ENCODE measurements at places on chromosomes 5 and 9.

GRCh38 chr5:132425009-132425937 is 55.8 kb downstream of the SLC22A5 start:
- DNase-seq: peak; percentile 84

DNA sequence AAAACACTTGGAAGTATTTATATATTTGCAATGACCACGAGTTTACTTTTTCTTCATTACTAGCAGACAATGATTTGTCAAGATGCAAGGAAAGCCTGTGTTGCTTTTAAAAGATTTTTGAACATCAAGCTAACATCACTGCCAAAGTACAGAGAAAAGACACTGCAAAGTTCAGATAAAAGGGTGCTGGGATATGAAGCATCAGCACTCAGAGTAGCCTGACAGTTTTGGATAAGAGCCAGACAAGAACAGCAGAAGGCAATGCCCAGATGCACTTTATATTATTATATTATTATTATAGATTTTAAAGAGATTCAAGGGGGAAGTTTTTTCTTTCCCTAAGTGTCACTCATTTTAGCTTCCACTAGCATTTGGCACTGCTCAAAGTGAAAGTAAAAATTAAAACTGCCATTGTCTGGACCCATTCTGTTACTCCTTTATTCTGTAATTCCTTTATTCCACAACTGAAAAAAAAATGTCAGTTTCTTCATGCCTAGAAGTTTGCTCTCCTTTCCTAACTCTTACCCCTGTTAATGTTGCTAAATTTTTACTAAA is 240.6 kb downstream of the EFNA5 start:
- DNase-seq: no peak

DNA sequence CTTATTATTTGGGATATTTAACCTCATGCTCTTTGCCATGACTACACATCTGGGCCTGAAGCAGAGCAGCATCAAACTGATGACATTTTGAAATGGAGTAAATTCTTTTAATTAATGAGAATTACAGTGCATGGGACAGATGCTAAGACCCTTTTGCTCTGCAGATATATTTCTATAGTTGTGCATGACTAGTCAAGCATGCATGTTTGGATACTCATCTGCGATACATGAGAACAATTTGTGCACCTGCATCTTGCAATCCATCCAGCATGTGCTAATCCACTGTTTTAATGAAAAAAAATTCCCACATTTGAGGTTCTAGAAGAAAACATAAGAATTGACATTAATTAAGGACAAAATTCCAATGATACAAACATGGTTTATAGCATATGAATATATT is 1047.6 kb upstream of the ACO1 start:
- DNase-seq: no peak

DNA sequence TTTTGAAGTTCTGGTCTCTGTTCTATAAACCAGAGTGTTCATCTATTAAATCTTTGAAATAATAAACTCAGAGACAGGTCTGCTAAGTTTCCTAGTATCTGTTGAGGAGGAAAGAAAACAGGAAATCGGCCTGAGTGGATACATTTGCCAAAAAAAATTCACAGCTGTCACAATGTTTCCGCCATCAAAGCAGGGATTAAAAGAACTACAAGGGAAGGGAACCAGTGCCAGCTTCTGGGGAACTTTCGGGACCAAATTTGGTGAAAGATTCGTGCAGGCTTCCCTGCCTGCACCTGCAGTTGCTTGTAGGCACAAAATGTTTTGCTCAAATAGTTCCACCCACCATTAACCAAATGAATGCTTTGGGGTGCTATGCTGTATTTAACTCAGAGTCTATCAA is 267.5 kb downstream of the MSX2 start:
- DNase-seq: no peak

DNA sequence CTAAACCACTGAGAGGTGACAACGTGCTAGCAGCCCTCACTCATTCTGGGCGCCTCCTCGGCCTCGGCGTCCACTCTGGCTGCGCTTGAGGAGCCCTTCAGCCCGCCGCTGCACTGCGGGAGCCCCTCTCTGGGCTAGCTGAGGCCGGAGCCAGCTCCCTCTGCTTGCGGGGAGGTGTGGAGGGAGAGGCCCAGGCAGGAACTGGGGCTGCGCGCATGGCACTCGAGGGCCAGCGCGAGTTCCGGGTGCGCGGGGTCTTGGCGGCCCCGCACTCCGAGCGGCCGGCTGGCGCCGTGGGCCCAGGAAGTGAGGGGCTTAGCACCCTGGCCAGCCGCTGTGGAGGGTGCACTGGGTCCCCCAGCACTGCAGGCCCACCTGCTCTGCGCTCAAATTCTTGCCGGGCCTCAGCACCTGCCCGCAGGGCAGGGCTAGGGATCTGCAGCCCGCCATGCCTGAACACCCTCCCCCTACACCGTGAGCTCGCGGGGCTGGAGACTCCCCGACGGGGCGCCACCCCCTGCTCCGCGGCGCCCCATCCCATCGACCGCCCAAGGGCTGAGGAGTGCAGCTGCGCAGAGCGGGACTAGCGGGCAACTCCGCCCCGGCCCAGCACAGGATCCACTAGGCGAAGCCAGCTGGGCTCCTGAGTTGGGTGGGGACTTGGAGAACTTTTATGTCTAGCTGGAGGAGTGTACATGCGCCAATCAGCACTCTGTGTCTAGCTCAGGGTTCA is 11.8 kb upstream of the UBE2D2 start:
- DNase-seq: no peak

DNA sequence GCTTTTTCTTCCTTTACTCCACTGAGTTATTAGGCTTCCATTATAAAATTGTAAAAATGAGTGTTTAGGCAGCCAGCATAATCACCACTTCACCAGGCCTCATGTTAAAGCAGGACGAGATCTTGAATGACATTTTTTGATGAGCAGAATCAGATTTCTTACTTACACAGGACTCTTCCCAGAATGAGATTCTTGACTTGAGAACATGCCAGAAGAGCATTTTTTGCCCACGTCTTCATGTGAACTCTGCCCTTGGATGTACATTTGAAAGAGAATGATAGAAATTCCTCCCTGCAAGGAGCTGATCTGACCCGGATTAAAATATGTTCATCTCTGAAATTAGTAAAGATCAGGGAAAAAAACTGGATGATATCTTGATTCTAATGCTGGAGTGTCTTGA is 212.1 kb upstream of the ADRA1B start:
- DNase-seq: no peak

DNA sequence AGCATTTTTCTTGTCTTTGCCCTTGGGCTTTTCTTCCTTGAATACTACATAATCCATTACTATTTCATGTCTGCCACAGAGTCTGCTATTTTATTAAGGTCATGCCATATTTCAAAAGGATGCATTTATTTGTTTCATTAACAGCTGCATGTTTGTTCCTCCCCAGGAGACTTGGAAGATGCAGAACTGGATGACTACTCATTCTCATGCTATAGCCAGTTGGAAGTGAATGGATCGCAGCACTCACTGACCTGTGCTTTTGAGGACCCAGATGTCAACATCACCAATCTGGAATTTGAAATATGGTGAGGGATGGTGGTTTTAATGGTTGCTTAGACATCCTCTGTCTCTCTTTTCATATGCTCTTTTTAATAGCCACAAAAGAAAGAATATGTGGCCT is 4.0 kb downstream of the IL7R start:
- no peak for DNase-seq

GRCh38 chr9:82356871-82357270 is 368.3 kb downstream of the SPATA31D1 start:
- no peak for DNase-seq

GRCh38 chr5:43040287-43041098 is at the start of gene ANXA2R:
TSS of gene ANXA2R (minus strand) at chr5:43040319. CDS start at chr5:43040046, 273 bp downstream.
- DNase-seq: peak; percentile 94

DNA sequence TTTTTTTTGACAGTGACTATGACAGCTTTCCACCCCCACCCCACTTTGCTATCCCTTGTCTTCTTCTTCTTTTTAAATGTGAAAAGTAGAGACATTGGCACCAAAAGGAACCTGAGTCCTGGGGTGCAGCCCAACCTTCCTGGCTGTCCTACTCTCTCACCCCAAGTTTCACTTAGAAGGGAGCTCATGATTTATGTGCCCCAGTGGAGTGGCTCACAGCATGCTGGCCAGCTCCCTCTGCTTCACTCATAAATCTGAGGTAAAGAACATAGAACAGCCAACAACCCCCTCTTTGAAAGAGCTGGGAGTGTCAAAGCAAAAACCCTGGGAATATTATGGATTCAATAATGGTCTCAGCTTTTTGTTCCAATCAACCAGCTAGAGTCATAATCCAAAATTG is 196.3 kb upstream of the DAPK1 start:
- no peak for DNase-seq

GRCh38 chr5:160427607-160428006 is 6.0 kb downstream of the PTTG1 start:
- no peak for DNase-seq
